ENCODE measurements at places on chromosomes 1 and 21. TPM values are rescaled to one million over a fixed set of nuclear protein-coding genes. Genes with fewer than 3 reads are reported as not detected.

DNA sequence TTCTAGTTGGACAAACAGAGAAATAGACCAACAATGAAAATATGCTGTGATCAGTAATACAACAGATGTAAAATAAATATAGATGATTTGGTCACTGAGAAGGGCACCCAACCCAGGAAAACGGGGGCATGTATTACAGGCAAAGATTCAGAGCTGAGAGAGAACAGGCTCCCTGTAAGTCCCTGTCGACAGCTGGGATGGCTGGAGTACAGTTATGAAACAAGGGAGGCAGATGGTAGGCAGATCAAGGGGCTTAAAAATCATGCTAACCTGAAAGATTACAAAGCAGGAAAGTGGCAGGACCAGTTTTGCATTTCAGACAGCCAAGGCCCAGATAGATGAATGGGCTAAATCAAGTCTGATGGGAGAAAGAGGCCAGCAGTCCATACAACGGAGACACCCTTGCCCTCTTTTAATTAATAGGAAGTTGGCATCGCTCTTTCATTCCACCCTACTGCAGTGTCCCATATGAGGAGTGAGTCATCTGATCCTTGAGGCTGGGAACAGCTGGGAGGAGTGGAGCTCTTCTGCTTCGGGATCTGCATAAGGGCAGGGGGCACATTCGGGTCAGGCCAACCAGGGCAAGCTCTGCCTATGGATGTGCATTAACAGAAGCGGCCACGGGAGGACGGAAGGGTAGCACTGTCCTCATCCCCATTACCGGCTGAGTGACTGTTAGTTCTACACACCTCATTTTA is 171.1 kb downstream of the DAB1 start:
- no peaks in the 10 kb centered on the region for H3K27me3 ChIP-seq
- H3K4me1 ChIP-seq: no peaks in the 10 kb centered on the region
- H3K27ac ChIP-seq: no peak overlapping the region
- H3K36me3 ChIP-seq: no peaks in the 10 kb centered on the region

- no peaks in the 10 kb centered on the region for H3K36me3 ChIP-seq
- H3K27me3 ChIP-seq: no peaks in the 10 kb centered on the region
- H3K4me1 ChIP-seq: no peaks in the 10 kb centered on the region
- no peak for DNase-seq
Measured at GRCh38 chr1:93437976-93438605, 9.8 kb upstream of the FNBP1L start.

GRCh38 chr1:6124746-6125365 is 55.3 kb downstream of the CHD5 start:
- H3K36me3 ChIP-seq: no peaks in the 10 kb centered on the region
- DNase-seq: no peak
- no peak overlapping the region for H3K4me3 ChIP-seq

DNA sequence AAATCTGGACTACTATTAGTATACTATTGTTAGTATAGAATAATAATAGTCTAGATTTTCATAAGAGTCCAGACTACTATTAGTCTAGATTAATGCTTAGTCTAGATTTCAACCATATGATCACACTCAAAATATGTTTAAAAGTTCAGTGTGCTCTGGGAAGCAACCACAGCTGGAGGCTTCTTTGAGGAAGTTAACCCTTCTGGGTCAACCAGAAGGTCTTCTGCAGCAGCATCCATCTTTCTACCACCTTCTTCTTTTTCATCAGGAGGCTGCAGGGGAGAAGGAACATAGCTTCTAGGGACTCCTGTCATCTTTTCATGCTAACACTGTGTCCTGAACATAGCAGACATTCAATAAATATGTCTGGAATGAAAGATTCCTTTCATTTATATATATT is 51.2 kb upstream of the DNAJC6 start:
- DNase-seq: no peak
- H3K27me3 ChIP-seq: no peaks in the 10 kb centered on the region
- H3K4me1 ChIP-seq: no peaks in the 10 kb centered on the region
- no peaks in the 10 kb centered on the region for H3K36me3 ChIP-seq

GRCh38 chr1:174809755-174810280 is 189.9 kb upstream of the CACYBP start:
- no peaks in the 10 kb centered on the region for H3K36me3 ChIP-seq
- H3K27me3 ChIP-seq: no peaks in the 10 kb centered on the region
- no peak overlapping the region for H3K27ac ChIP-seq
- H3K4me1 ChIP-seq: no peaks in the 10 kb centered on the region
- DNase-seq: no peak

DNA sequence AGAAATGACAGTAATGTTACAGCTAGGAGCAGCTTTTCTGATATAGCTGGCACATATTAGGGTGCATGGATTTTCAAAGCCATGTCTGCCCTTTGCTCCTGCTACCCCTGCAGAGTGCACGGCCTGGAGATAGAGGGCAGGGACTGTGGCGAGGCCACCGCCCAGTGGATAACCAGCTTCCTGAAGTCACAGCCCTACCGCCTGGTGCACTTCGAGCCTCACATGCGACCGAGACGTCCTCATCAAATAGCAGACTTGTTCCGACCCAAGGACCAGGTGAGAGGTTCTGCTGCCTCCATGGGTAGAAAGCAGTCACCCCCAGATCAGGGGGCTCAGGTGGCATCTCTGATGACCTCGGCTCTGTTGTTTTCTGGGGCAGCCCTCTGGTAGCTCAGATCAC is 9.8 kb downstream of the MTARC1 start:
- H3K36me3 ChIP-seq: no peaks in the 10 kb centered on the region
- peak; percentile 44 for DNase-seq
- H3K27me3 ChIP-seq: no peaks in the 10 kb centered on the region
- no peak overlapping the region for H3K4me3 ChIP-seq

DNA sequence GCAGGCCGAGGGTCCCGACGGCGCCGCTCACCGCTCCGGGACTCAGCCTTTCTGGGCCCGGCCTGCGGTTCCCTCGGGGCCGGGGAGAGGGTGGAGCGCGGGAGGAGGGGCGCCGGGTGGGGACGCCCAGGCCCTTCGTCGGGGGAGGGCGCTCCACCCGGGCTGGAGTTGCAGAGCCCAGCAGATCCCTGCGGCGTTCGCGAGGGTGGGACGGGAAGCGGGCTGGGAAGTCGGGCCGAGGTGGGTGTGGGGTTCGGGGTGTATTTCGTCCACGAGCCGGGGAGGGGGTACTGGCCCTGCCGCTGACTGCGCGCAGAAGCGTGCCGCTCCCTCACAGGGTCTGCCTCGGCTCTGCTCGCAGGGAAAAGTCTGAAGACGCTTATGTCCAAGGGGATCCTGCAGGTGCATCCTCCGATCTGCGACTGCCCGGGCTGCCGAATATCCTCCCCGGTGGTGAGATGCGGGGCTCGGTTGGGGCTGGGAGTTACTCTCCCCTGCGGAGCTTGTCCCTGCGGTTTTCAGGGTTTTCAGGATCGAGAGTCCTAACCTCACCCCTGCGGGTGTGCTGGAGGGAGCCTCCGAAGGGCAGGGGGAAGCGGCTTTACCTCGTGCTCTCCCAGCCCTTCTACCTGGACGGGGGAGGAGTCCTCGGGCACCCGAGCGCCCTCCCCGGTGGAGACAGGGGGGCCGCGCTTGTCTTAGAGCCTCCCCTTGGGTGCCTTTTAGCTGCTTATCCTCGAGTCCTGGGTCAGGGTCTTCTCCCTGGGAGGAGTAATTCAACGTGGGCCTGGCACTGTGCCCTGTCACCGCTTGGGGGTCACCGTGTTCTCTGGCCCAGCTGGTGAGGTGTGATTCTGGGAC is 2.1 kb downstream of the SAMD11 start:
- no peaks in the 10 kb centered on the region for H3K27me3 ChIP-seq
- H3K4me3 ChIP-seq: peak overlapping the region; percentile 37
- H3K4me1 ChIP-seq: no peaks in the 10 kb centered on the region
- DNase-seq: no peak
- H3K36me3 ChIP-seq: no peaks in the 10 kb centered on the region

GRCh38 chr1:201513498-201514243 is 6.7 kb upstream of the CSRP1 start:
- no peaks in the 10 kb centered on the region for H3K4me1 ChIP-seq
- DNase-seq: no peak
- H3K36me3 ChIP-seq: no peaks in the 10 kb centered on the region
- no peak overlapping the region for H3K27ac ChIP-seq
- H3K4me3 ChIP-seq: no peak overlapping the region
- no peaks in the 10 kb centered on the region for H3K27me3 ChIP-seq

- DNase-seq: no peak
- H3K4me3 ChIP-seq: no peak overlapping the region
- no peaks in the 10 kb centered on the region for H3K4me1 ChIP-seq
- no peaks in the 10 kb centered on the region for H3K27me3 ChIP-seq
Measured at GRCh38 chr1:160162931-160163330, 11.5 kb downstream of the ATP1A4 start.

DNA sequence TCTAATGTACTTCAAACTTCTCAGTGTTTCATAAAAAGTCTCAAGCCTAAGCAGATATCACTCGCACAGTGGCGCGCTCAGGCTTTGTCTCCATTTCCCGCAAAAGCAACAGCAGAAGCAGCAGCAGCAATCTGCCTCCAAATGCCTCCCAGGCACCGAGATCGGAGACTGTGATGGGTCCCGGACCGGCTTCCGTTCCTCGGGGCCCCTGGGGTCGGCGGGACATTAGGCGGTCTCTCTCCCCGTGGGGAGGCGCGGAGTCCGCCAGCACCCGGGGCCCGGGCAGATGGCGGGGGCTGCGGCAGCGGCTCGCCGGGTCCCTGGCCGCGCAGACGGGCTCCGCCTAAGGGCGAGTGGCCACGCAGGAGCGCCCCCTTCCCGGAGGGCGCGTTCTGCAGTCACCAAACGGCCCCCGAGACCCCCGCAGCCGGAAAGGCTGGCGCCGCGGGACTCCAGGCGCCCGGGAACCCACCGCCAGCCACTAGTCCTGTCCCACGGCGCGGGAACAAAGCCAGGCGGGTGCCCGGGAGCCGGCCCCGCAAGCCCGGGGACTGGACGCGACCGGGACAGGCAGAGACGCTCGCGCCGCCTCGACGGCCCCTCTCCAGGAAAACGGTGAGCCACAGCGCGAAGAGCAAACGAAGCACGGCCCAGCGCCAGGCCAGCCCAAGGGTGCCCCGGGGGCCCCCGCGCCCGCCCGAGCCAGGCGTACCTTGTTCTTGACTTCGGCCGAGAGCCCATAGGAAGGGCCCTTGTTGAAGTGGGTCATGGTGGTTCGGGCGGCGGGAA is 590 bp downstream of the CNN3 start:
- H3K27ac ChIP-seq: peak overlapping the region; percentile 99
- H3K4me3 ChIP-seq: peak overlapping the region; percentile 84
- H3K4me1 ChIP-seq: peaks cover 71% of the 10 kb centered on the region
- DNase-seq: no peak

DNAH14 gene
- total RNA-seq: 7.7 TPM

OLIG2 gene
- total RNA-seq: not detected

OR2T29 gene
- total RNA-seq: not detected

PRKAA2 gene
- total RNA-seq: 98.7 TPM

FAM177B gene
- not detected for total RNA-seq

FAM43B gene
- total RNA-seq: 1.4 TPM
